AG09309 (cell line): ENCODE measurements at places on chromosomes 12 and 14.

GRCh38 chr14:21070083-21070609, at the start of gene ARHGEF40:
TSS of gene ARHGEF40 (plus strand) at chr14:21070304. CDS start at chr14:21070397, 93 bp downstream.
- no peak for DNase-seq

DNA sequence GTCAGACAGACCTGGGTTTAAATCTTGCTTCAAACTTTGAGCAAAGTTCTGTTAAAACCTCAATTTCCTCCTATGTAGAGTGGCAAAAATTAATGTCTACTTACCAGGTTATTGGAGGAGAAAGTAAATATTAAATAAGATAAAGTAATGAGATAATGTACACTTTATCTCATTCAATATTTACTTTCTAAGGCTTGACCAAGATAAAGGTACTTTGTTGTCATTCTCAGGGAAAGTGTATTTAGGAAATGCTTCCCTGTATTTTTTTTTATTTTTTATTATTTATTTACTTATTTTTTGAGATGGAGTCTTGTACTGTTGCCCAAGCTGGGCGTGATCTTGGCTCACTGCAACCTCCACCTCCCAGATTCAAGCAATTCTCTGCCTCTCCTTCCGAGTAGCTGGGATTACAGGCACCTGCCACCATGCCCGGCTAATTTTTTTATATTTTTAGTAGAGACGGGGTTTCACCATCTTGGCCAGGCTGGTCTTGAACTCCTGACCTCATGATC, 4.7 kb downstream of the FAM161B start:
- DNase-seq = no peak

- no peak for DNase-seq
Measured at GRCh38 chr12:107462428-107463332, 222.9 kb upstream of the PWP1 start.

DNA sequence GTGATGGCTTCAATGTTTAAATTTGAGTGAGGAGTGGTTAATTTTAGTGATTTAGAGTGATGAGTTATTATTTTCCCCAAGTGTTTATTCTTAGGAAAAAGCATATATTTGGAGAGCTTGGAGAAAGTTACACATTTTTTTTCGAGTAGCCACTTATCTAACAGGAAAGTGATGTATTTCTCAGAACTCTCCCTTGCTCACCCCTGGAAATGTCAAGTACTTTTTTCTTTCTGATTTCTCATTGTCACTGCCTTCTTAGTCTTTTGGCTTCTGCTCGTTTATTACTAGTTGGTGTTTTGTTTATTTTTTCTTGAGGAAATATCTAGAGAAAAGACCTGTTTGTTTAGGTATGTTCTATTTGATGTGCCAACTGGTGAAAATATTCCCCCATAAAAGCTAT, 58.8 kb downstream of the AEBP2 start:
- DNase-seq = no peak

DNA sequence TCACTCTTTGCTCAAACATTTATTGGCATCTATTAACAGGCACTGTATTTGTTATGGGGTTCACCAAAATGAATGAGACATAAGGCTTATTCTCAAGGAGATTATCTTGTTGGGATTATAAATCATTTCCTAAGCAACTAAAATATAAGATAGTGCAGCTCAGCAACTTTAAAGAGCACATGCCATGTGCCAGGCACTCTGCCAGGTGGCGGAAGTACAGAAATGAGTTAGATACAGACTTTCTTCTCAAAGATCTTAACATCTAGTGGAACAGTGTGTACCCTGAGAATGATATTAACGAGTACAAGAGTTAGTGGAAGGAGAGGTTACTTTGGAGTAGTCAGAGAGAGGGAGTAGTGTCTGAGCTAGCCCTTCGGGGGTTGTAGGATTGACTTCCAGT, 28.4 kb upstream of the TOMM20L start:
- DNase-seq = no peak

DNA sequence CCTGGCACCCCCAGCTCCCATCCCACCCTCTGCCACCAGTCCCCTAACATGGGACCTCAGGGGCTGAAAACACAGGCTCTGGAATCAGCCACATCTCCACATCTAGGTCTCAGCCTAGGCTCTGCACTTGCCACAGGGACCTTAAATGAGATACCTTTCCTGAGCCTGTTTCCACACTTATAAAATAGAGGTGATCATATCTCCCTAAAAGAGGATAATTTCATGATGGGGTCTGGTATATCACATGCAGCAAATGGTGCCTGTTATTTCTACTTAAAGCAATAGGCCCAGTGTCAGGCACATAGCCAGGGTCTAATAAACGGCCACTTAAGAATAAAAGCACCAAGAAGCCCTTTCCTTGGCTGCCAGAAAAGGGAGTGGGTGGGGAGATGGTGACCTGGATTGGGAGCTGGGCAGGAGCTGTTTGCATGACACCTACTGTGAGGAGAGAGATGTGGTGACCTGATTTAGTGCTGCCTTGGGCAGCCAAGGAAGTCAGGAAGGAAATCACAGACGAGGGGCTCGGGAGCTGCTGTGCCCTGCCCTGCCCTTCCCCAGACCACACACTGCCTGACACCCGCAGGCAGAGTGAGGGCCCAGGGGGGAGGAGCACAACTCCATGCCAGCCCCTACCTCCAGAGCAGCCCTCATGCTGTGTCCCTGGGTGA, 71.2 kb downstream of the IRF2BPL start:
- DNase-seq = no peak

DNA sequence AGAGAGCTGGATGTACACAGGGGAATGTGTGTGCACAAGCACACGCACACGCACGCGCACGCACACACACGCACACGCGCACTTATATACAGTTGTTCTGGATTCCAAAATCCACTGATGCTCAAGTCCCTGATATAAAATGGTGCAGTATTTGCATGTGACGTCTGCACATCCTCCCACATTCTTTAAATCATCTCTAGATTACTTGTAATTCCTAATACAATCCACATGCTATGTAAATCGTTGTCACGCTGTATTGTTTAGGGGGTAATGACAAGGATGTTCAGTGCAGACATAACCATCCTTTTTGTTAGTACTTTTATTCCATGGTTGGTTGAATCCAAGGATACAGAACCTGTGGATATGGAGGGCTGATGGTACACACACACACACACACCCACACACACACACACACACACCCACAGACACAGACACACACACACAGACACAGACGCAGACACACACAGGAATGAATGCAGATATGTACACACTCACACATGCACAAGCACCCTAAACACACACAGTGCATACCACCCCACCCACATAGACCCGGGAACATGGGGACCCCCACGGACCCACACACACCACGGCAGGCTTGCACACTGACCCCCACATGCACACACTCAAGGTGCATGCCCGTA, 188.5 kb upstream of the PRMT8 start:
- no peak for DNase-seq

DNA sequence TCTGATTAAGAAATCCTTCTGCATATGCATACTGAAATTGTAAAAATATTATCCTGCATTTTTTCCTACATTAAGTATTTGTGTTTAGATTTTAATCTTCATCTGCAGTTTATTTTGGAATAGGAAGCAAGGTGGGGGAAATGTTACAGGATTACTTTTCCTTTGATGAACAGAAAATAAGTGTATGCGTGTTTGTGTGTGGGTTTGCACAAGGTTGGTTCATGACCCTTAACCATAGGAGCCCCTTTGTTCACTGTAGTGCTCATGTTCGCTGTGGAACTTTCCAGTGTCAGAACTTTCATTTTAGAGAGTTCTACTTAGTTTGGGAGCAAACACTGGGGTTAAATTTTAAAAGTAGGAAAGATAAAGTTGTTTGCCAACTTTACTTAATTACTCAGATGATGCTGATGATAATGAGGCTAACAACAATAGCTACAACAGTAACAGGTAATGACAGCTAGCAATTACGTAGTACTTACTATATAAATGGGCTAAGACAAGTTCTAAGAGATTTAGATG, 6.4 kb upstream of the A2M start:
- DNase-seq = no peak

- DNase-seq = no peak
Measured at GRCh38 chr12:107857191-107857590, 82.7 kb downstream of the ASCL4 start.

DNA sequence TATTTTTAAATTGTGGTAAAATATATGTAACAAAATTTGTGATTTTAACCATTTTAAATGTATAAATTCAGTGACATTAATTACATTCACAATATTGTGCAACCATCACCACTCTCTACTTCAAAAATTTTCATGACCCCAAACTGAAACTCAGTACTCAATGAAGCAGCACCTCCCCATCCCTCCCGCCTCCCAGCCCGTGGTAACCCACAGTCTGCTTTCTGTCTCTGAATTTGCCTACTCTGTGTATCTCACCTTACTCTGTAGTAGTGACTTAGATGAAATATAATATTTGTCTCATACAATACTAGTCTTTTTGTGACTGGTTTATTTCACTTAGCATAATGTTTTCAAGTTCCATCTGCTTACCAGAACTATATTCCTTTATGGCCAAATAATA, 36.2 kb downstream of the EML1 start:
- no peak for DNase-seq

- no peak for DNase-seq
Measured at GRCh38 chr14:58193542-58193941, 6.4 kb upstream of the ACTR10 start.

DNA sequence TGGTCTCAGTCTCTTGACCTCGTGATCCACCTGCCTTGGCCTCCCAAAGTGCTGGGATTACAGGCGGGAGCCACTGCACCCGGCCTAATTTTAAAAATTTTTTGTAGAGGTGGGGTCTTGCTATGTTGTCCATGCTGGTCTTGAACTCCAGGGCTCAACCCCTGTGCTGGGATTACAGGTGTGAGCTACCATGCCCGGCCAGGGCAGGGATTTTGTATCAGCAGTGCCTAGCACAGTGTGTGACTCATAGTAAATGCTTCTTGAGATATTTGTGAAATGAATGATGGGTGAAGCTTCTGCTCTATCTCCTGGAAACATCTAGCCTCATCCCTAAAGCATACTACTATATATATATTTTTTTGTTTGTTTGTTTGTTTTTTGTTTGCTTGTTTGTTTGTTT, 36.5 kb downstream of the CCDC63 start:
- no peak for DNase-seq

GRCh38 chr14:26596543-26597061, 1.2 kb downstream of the NOVA1 start:
- DNase-seq = no peak

GRCh38 chr12:108333898-108334699, 5.0 kb downstream of the CMKLR1 start:
- DNase-seq = peak; percentile 56

- DNase-seq = no peak
Measured at GRCh38 chr14:32608857-32609256, 279.8 kb downstream of the AKAP6 start.

DNA sequence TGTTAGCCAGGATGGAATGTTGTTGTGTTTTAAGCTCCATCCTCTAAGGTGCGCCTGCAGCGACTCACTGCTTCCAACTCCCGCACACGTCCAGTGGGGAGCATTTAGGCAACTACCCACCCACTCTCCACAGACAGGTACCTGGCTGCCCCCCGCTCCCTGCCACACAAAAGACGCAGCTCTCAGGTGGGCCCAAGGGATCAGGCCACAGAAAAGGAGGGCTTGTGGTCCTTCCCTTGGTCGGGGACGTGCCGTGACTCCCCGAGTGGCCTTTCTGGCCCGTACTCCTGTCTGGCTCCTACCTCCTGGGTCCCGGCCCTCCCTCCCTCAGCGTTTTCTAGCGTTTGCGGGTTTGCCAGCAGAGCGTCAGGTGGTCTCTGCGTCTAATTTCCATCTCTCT, 16.2 kb downstream of the TEDC1 start:
- no peak for DNase-seq

- no peak for DNase-seq
Measured at GRCh38 chr12:25459541-25459951, 93.5 kb downstream of the LMNTD1 start.

DNA sequence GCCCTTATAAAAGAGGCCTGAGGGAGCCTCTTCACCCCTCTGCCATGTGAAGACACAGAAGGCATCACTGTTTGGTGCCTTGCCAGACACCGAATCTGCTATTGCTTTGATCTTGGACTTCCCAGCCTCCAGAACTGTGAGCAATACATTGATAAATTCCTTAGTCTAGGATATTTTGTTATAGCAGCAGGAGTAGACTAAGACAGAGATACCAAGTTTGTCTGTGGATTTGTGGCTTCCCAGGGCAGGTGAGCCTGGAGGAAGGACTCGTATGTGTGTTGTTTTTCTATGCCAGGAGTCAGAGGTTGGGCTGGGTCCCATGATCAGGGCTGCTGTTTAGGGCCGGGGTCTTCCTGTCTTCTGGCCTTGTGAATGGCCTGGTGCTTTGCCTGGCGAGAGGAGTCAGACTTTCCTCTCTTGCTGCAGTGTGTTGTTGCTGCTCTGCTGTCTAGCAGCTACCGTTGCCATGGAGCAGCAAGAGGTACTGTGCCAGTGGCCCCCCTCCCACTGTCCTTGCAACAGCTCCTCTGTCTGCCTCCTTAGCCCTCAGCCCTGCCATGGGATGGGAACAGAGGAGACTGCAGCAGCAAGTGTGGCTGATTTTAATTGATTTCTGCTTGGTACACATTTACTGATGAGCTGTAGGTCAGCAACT, 111.2 kb downstream of the CHST11 start:
- no peak for DNase-seq

- DNase-seq = no peak
Measured at GRCh38 chr14:90487031-90487430, 90.2 kb downstream of the CALM1 start.

GRCh38 chr12:31599053-31599452, 8.1 kb upstream of the DENND5B start:
- no peak for DNase-seq

- no peak for DNase-seq
Measured at GRCh38 chr12:14572401-14572800, 4.7 kb upstream of the PLBD1 start.

DNA sequence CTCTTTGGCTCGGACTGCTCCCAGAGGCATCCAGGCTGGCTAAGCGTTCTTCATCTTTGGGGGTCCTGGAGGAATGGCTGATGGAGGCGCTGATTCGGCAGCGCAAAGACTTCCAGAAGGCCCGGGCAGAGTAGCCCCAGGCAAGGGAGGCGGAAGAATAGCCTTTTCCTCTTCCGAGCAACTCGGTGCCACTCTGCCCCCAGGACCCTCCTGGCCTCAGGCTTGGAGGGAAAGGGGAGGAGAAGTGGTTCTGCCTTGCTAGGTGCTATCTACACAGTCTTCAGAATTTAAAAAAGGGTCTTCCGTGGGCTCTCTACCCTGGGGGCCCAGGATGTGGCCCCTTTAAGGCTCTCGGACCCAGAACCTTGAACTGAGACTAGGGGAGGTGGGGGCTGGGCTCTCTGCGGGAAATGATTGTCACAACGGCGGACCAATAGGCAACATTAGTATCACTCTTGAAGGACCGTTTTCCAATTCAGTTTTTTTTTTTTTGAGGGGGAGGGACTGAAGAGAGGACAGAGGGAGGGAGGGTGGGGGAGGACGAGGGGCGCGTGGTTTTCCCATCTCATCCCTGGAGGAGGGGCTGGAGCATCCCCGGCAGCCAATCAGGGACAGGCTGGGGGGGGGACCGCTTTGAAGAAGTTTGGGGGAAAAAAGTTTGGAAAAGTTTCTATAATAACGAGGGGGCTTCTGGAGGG, at the start of gene NFATC4:
Gene NFATC4, plus strand, starts transcription at position 671 of the 698 bp plus-strand sequence. CDS start 157 bp downstream, outside the sequence.
- DNase-seq = peak; percentile 93
